ENCODE measurements at places on chromosomes 13 and 19.

DNA sequence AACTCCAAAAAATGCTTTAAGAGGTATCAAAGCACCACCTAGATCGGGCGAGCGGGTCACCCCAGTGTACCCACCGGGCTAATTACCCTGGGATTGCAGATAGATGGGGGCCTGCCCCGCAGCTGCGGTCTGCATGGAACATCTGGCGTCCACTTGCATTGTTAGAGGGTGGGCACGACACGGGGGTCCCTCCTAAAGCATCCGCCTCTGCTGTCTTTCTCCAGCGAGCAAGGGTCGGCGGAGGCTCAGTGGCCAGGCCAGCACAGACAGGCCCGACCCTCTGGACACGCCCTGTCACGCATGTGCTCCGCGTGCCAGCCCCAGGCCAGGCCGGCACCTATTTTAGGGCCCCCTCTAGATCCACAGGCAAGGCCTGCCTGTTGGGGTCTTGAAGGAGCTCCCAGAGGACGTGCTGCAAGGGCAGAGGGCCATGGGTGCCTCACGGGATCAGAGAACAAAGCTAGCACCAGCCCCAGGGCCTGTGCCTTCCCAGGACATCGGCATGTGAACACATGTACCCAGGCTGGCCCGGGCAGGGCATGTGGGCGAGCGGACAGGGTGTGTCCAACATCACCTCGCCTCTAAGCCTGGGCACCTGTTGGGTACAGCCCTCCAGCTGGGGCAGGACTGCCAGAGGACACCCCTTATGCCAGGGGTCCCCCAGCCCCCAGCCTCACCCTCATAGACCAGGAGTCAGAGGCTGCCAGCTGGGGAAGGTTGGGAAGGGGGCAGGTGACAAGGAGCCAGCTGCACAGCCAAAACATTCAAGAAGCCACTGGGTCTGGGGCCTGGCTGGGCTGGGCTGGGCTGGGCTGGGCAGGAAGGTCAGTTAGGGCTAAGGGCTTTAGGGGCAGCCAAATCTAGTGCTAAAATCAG, 35.6 kb upstream of the NANOS3 start:
- no peak for DNase-seq

DNA sequence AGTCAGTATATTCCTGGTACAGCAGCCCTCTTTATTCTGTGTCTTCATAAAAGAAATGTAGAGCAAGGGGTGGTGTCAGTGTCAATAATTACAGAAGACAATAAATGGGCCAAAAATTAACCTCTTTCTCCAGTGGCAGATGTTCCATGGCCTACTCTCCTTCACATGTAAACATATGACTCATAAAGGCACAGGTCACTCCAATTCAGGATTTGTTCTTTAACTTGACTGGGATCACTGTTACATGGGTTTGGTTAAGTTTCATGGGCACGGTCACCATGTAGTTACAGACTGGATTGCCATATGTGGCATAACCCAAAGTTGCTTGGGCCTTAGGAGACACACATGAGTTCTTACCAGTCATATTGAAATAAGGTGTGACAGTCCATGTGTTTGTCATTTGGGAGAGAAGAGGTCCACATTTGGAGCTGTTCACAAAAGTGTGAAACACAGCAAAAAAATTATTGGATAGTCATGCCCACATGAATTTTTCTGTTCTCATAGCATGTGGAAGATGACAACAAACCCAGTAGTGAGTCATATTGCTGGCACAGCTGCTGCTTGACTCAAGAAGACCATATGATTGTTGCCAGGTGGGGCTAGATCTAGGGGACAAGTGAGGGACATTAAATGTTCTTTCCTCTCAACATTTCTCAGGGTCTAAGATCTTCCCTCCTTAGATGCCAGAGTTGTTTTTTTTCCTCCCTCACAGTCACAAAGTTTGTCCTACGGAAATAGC, 68.1 kb upstream of the HTR2A start:
- no peak for DNase-seq

DNA sequence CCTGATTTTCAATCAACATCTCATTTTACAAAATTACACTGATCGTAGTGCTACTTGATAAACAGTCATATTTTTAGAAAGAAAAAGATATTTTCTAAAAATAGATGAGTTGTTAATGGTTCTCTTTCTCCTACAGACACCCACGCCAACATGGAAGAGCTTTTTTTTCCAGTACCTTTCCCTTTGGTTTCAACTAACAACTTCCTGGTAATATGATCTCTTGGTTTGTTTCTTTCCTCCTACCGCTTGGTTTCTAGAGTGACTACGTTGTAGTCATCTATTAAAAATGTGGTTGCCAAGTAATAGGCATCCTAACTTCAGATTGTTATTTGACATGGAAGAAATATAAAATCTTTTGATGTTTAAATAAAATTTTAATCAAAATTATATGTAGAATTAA, 189.0 kb downstream of the LACC1 start:
- no peak for DNase-seq

DNA sequence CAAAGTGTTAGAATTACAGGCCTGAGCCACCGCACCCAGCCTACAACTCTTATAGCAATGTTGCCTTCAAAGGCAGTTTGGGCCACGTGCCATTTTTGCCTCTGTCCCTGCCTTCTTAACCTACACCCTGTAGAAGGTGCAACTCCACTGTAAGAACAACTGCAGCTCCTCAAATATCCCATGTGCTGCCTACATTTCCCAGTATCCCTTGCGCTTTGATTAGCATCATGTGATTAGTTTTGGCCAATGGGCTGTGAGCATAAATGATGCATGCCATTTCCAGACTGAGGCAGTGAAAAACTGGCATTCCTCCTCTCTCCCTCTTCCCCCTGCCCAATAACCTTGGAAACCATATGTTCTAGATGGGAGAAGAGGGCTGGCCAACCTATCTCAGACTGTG, 75.2 kb upstream of the MRI1 start:
- DNase-seq = no peak

DNA sequence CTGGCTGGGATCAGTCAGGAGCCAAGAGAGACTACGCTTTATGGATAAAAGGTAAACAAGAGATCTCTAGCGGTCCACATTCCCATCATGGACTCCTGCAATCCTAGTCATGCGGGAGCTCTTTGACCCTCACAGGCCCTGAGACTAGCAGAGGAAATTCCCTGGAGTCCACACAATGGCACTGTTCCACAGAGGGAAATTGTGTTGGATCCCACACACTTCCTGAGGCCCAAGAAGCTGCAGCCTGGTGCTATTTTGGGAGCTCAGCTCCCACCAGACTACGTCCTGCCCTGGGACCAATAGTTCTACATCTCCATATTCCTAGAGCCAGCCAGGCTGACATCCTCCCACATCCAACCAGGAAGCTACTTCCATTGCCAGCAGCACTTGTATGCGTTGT, 2358.4 kb downstream of the PCDH9 start:
- no peak for DNase-seq

GRCh38 chr19:16281743-16282142, 42.9 kb upstream of the KLF2 start:
- no peak for DNase-seq

DNA sequence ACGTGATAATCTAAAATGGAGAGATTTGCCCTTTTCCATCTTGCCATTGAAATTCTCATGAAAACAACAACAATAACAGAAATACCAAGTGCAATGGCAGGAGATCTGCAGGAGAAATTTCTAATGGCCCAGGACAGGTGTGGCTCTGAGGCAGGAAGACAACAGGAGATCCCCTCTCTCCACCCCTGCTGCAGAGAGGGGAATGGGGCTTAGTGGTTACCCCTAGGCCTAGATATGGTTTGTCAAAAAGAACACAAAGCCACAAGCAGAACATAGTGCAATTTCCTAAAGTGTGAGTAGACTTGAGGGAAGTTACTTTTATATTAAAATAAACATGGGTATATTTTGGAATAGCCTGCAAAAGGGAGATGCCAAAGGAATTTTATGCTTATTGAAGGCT, 369.5 kb downstream of the KCNRG start:
- DNase-seq = no peak

- no peak for DNase-seq
Measured at GRCh38 chr13:40986101-40986856, 32.8 kb downstream of the ELF1 start.

GRCh38 chr13:104592545-104593250, 1526.5 kb upstream of the SLC10A2 start:
- DNase-seq = no peak

DNA sequence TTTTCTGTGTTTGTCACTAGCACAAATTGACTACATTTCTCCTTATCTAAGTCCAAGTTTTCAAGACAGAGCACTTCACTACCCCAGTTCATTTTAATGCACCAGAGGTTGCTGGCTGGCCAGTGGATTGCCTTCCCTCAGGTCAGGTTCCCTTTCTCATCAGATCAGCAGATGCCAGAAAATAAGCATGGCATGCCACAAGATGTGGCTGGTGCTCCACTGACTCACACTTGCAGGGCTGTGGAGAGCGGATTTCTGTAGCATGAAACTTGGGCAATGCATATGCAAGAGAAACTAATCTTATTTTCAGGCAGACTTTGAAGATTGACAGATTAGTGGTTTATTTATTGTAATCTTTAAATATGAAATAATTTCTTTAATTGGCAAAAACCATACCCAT, 79.5 kb downstream of the RUBCNL start:
- no peak for DNase-seq

- no peak for DNase-seq
Measured at GRCh38 chr13:27263438-27263837, 7.2 kb upstream of the RASL11A start.

DNA sequence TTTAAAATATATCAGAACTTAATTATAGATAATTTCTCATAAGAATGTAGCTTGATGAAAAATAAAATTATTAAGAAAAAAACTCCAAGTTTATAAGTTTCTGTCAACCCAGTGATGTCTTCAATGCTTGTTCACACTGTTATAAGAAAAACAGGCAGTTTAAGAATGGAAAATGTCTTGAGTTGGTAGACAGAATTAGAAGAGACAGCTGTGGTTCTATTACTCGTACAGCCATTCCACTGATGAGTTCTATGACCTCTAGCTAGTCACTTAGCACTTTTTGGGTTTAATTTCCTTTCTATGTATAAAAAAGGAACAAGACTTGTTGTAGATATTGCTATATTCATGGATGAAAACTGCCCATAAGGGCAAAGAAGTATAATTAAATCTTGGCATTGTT, 1013.1 kb upstream of the ATXN8OS start:
- no peak for DNase-seq

GRCh38 chr13:31545616-31546015, 193.7 kb upstream of the RXFP2 start:
- DNase-seq = no peak

- DNase-seq = no peak
Measured at GRCh38 chr19:50002386-50002960, 22.7 kb downstream of the VRK3 start.

DNA sequence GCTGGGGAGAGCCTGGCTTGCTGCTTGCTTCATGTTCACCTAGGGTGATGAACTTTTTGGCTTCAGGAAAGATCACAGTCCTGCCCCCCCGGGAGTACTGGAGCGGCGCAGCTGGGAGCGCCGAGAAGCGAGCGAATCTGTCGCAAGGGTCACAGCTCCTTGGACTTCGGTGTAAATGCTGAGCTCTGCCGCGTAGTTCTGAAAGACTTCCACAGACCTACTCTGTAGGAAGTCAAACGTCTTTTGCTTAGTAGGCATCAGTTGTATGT, 2.7 kb downstream of the ING1 start:
- DNase-seq = no peak

DNA sequence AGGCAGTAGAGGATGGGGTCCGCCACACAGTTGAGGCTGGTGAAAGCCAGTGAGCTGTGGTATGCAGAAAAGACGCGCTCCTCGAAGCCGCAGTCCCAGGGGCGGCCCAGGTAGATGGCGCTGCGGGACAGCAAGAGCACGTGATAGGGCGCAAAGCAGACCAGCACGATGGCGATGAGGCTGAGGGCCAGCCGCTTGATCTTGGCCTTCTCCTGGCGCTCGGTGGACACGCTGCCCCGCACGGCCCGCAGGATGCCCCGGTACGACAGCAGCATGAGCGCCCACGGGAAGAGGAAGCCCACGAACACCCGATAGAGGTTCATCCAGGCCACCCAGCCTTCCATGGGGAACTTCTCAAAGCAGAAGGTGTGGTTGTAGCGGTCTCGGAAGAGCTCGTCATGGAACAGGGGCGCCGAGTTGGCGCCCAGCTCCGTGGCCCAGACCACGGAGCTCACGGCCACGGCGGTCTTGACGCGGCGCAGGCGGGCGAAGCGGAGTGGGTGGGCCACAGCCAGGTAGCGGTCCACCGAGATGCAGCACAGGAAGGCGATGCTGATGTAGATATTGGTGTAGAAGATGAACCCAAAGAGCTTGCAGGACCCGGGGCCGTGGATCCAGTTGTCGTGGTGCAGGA, 6.5 kb upstream of the OPA3 start:
- DNase-seq = no peak

DNA sequence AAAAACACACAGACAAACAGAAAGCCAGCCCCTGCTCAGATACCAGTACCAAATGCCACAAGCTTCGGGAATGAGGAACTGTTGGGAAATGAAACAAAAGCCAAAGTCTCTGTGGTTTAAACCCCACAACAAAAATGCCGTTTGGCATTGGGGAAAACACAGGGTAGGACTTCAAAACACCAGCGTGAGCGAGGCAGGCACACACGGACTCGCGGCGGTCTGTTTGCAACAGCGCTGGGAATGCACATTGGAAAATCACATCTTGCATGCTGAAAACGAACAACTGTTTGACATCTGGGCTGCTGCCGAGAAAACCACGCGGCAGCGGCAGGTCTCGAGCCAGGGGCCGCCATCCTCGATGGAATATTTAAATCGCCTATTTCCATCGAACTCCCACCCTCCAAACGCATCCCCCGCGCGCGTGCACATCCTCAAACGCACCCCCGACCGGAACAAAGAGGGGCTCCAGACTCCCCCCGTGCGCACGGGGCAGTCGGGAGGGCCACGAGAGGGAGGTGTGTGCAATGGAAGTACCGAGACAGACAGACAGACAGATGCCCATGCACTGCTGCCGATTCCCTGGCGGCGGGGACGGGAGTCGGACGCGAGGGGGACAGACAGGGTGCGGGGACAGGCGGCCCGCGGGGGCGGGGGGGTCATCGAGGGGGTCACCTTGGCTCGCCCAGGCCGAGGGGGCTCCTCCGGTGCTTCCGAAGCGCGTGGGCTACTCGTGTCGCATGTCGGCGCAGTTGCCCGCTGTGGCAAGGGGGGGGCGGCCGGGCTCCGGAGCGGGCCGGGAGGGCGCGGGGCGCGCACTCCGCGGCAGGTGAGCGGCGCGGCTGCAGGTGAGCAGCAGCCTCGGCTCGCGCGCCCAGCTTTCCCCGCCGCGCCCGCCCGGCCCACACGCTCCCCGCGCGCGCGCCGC, at the start of gene GPR12:
Gene GPR12, minus strand, starts transcription at position 880 of the 925 bp plus-strand sequence. CDS start 959 bp downstream, outside the sequence.
- DNase-seq = no peak

GRCh38 chr13:66222127-66222526, 1008.0 kb downstream of the PCDH9 start:
- no peak for DNase-seq

DNA sequence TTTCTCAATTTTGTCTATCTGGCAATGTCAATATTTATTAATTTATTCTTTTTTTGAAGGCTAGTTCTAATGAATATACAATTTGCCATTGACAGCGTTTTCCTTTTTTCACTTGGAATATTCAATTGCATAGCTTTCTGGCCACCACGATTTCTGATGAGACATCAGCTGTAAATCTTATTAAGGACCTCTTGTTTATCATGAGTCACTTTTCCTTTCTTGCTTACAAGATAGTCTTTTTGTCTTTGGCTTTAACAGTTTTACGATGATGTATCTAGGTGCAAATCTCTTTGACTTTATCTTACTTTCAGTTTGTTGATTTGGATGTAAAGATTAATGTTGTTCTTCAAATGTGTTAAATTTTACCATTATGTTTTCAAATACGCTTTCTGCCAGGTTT, 991.6 kb upstream of the SLC10A2 start:
- no peak for DNase-seq
